ENCODE measurements at places on chromosomes 11 and 22.

DNA sequence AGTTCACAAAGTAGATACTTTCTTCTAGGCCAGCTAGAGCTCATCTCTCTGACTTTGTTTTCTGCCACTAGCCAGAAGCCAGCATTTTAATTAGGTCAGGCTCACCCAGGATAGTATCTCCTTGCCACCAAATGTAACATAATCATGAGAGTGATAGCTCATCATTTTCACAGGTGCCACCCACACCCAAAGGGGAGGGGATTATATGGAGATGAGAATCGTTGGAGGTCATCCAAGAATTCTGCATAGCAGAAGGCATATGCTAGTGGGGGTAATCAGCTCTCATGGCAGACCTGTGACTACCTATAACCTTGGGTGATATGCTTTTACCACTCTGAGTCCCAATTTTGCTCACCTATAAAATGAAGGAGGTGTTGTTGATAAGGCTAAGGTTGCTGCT, 523.0 kb downstream of the METTL15 start:
- no peak for DNase-seq

DNA sequence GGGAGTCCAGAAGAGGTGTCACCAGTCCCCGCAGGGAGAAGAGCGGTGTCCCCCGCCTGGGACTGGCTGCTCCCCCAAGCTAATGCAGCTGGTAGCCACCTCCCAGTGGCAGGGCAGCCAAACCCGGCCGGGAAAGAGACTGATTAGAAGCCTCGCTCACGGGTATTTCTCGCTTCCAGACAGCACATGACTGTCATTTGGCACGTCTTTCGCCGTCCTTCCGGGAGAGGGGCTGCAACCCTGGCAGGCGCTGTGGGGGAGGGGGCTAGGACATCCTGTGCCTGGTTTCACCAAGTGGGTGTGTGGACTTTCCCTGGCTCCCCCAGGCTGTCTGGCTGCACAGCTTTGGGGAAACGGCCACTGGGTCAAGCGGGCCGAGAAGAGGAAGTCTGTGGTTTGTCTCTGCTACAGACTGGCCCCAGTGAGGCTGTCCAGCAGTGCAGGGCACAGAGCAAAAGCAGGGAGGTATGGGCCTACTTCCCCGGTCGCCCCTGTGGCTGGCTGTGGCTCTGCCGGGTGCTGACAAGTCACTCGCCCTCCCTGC, 3.8 kb downstream of the CD81 start:
- no peak for DNase-seq

- no peak for DNase-seq
These were observed 34.7 kb downstream of the MMP20 start for GRCh38 chr11:102590276-102591049.

GRCh38 chr22:26587991-26588613, 1.8 kb downstream of the TPST2 start:
- DNase-seq = no peak

GRCh38 chr11:58526721-58527120, 18.8 kb upstream of the OR5B21 start:
- no peak for DNase-seq

DNA sequence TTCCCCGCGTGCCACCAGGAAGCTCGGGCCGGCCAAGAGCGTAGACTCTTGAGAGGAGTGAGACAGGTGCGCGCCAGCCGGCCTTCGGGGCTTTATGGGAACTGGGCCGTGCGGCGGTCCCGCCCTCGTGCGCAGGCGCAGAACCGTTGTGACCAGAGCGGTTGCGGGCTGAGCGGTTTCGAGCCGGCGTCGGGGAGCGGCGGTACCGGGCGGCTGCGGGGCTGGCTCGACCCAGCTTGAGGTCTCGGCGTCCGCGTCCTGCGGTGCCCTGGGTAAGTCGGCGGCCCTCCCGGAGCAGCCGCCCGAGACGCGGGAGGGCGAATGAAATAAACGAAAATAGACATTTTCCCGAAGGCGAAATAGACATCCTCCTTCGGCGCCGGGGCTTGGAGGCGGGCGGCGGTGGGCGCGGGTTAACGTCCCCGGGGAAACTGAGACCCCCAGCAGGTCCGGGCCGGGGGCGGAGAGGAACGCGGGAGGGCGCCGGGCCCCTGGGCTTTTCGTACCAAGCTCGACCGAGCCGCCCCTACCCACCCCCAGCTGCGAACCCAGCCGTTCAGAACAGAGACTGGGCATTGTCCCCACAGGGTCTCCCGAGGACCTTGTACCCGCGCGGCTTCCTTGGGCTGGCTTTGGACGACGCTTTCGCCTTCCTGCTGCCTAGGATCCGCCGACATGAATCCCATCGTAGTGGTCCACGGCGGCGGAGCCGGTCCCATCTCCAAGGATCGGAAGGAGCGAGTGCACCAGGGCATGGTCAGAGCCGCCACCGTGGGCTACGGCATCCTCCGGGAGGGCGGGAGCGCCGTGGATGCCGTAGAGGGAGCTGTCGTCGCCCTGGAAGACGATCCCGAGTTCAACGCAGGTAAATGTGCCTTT, at the start of gene ASRGL1:
ASRGL1 (plus strand) TSS at position 146 of the 879 bp plus-strand sequence; CDS start at position 676, 530 bp downstream.
- DNase-seq = peak; percentile 67

GRCh38 chr11:119641983-119642745, 86.8 kb downstream of the NECTIN1 start:
- DNase-seq = no peak

GRCh38 chr11:96014217-96014616, 90.3 kb upstream of the MTMR2 start:
- DNase-seq = peak; percentile 12

DNA sequence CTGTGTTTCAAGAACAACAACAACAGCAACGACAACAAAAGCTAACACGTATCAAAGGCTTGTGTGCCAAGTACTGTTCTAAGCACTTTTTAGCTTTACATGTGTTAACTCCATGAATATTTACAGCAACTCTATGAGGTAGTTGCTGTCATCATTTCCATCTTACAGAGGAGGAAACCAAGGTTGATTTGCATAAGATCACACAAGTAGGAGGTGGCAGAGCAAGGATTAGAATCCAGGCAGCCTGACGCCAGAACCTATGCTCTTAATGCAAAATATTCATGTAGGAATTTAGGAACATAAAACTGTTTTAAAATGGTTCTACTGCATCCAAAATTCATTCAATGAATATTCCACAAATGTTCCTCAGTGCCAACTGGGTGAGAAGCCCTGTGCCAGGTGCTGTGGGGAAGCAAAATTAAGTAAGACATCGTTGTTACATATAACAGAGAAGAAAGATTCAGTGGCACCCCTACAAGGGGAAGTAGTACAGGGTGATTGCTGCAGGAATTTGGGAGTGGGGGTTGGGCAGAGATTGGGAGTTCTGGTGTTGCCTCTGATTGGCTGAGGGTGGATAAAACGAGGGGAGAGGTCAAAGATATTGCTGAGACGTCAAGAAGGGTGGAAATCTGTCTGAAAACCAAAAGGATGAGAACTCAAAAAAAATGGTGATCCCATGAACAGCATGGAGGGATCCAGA, 86.1 kb upstream of the ARHGAP20 start:
- no peak for DNase-seq

DNA sequence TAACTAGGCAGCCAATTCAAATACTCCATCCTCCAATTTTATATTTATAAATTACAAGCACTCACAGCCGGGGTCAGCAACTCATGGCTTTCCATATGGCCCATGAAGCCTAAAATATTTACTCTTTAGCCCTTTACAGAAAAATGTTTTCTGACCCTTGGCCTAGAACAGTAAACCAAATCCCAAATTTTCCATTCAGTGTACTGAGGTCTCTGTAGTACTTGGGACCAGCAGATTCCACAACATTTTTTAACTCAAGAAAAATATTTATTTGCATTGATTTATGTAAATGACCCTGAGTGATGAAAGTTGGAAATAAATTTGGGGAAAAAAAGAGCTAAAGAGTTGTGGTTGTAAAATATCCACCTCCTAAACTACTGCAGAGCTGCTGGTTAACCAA, 82.6 kb downstream of the SLC1A2 start:
- no peak for DNase-seq

GRCh38 chr11:134384406-134384805, 27.6 kb downstream of the B3GAT1 start:
- DNase-seq = no peak

DNA sequence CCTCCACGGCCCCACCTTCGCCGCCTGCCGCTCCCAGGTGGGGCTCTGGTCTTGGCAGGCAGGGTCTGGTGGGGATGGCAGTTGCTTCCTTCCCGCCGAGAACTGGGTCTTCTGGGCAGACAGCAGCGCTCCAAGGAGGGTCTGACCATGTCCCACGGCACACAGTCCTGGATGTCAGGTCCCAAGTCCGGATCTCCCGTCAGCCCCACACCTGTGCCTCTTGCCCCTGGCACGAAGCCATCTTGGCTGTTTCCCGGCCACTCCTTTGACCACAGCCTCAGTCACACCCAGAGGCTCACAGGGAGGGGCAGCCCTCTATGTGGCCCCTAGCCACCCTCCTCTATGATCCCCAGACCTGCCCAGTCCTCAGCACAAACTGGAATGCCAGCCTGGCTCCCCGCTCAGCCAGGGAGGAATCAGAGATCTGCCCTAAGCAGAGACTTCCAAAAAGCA, 14.3 kb downstream of the MUC5B start:
- DNase-seq = no peak

DNA sequence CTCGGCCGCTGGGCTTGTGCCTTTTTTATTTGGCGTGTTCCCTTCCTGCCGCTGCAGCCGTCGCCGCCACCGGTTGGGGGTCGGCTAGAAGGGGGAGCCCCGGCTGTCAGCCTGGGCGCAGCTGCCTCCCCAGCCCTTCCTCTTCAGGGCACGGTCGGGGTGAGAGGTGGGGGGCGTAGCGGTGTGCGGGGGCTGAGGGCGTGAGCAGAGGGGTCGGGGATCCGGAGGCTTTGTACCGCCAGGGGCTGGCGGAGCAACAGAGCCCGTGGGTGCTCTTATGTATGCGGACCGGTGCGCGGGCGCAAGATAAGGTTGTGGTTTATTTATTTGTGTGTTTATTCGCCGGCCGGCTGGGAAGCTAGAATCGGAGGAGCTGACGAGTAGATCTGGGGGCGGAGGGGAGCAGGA, 477 bp downstream of the ZBTB16 start:
- DNase-seq = no peak

DNA sequence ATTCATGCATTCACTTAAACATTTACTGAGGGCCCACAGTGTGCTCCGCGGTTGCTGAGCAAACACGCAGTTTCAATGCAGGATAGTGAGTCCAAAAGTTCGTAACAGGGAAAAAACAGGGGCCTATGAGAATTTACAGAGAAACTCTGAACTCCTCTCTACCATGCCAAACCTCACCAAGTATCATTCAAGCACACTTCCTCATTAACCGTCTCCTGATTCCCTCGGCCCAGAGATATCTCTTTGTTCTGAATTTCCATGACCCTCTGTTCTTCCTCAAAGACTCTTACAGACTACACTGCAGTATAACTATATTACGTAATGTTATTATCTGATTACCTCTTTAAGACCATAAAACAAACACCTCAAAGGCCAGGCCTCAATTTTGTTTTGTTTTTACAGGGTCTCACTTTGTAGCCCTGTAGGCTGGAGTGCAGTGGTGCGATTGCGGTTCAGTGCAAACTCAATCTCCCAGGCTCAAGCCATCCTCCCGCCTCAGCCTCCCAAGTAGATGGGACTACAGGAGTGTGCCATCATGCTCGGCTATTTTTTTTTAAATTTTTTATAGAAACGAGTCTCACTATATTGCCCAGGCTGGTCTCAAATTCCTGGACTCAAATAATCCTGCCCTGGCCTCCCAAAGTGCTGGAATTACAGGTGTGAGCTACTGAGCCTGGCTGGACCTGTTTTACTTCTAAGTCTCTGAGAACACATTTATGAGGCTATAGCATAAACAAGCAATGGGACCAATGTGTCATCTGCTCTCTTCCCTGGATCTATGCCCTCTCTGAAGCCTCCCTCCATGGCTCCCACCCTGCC, 3.6 kb downstream of the HPS4 start:
- DNase-seq = no peak

DNA sequence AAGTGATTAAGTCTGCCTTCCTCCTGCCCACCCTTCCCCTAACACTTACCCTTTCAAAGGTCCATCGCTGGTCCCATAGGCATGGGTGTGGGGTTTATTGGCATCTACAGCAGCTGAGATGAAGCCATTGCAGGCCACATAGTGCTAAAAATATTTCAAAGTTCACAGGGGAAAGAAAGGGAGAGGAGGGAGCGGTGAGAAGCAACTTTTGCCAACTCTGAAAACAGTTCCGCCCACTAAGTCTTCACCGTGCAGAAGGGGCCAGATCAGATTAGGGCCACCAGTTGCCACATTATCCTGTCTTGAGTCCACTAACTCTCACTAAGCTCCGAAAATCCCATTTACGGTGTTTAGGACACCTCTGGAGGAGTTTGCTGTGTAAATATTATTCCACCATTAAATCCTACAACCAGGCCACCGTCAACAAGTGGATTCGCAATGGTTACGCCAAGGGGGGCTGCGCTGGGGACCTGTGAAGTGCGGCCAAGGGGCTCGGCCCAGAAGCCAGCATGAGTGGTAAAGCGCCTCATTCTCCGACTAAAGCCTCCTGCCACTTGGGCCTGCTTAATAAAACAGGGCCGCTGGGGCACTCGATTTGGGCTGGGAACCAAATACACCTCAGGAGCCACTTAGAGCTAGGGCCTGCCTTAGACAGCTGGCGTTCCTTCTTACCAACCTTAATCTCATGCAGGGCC, 534.9 kb downstream of the MIAT start:
- no peak for DNase-seq

- DNase-seq = no peak
These were observed 12.8 kb downstream of the XRRA1 start for GRCh38 chr11:74936087-74936486.

DNA sequence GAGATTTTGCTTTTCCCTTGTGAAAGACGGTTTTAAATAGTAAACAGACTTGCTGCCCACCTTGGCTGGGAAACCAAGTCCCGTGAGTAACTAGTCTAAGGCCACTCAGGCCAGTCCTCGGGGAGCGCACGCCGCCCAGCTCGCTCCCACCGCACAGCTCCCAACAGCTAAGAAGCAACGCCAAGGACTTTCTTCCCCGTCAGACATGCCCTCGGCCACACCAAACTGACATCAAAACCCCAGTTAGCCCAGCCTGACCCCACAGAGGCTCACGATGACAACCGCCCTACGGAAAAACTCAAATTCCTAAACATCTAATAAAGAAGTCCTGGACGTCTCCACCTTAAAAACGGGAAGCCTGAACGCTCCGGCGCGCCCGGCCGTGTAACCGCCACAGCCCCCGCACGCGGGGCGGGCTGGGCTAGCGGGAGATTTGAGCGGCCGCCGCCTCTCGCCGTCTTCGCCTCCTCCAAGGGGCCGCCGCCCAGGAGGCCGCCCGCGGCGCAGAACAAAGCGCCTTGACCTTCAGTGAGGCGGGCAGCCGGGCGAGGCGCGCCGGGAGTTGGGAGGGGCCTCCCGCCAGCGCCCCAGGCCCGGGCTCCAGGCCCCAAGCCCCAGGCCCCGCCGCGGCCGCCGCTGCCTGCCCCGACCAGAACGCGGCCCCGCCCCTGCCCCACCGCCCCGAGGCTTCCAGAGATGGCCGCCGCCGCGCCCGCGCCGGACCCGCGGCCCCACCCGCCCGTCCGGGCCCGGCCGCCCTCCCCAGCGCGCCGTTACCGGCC, 486 bp downstream of the NAP1L4 start:
- no peak for DNase-seq

- DNase-seq = no peak
These were observed 90.2 kb upstream of the CARD18 start for GRCh38 chr11:105229761-105230160.
